SJSA1 (cell line): ENCODE measurements at places on chromosomes 6 and 20. TPM values are rescaled to one million over a fixed set of nuclear protein-coding genes. Genes with fewer than 3 reads are reported as not detected.
A peak's percentile ranks its signal among the peaks of the same experiment; 100 is the strongest.

The SLC12A5 gene
- not detected in 2 replicates for total RNA-seq

DNA sequence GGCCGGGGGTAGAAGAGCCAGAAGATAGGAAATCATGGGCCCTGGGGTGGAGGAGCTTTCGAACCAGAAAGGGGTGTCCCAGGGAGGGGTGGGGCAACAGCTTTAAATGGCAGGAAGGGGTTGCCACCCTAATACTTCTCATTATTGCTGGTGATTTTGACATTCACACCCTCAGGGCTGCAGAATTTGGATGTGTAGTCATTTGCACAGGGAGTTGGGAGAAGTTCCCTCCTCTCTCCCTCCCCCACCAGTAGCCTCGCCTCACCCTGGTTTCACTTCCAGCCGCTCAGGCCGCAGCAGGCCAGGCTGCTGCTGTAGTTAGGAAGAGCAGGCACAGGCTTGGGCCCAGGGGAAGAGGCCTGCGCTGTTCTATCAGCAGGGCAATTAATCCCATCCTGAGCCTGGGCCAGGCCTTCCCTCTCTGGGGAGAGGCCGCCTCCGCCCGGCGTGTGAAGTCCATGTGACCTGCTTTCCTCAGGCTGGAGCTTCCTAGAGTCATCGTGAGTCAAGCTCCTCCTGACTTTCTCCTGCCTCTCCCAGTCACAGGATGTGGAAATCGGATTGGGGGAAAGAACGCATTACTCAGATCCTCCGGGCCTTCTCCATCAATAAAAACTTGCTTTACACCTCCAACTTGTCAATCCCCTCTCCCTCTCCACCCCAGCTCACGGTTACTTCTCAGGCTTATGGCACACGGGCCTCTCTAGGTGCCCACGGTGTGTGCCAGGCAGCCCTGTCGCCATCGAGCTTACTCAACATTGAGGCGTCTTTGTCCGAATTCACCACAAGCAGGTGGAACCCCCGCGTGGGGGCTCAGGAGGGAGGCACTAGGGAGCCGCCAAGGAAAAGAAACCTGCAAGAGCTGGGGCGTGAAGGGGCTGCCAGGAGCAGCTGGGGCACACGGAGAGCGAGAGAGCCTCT is 7.8 kb downstream of the ADTRP start:
- peak; percentile 94 for DNase-seq

DNA sequence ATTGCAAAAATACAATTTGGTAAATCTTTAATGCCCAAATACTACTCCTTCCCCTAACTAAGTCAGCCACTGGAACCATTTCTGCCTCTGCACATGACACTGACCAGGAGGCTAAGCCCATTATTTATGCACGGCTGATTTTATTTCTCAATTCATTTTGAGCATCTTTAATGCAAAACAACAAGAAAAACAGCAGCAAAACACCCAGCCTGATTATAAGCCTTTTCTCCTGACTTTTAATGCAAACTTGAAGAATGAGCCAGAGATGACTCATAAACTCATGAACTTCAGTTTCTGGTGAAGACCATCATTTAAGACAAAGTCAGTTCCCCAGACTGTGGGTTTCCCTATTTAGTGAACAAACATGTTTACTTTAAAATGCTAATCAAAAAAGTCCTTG is 51.6 kb downstream of the CYP24A1 start:
- DNase-seq, result peak; percentile 26

DNA sequence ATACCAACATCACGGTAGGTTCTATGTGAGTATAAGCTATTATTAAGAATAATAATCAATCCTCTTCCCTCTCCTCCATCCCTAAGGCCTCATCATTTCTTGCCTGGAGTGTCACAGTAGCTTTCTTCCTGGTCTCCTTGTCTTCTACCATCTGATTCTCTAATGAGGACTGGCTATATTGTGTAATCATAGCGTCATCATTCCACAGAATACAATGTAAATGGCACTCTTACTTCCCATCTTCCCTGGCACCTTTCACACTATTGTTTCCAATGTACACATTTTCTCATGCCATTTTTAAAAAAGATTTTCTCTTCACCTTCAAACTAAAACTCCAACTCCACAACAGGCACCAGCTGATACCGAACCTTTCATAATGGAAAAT is 2.2 kb upstream of the BTN3A2 start:
- no peak for DNase-seq

GRCh38 chr6:6646384-6646783 is 57.9 kb downstream of the LY86 start:
- DNase-seq, result no peak

DNA sequence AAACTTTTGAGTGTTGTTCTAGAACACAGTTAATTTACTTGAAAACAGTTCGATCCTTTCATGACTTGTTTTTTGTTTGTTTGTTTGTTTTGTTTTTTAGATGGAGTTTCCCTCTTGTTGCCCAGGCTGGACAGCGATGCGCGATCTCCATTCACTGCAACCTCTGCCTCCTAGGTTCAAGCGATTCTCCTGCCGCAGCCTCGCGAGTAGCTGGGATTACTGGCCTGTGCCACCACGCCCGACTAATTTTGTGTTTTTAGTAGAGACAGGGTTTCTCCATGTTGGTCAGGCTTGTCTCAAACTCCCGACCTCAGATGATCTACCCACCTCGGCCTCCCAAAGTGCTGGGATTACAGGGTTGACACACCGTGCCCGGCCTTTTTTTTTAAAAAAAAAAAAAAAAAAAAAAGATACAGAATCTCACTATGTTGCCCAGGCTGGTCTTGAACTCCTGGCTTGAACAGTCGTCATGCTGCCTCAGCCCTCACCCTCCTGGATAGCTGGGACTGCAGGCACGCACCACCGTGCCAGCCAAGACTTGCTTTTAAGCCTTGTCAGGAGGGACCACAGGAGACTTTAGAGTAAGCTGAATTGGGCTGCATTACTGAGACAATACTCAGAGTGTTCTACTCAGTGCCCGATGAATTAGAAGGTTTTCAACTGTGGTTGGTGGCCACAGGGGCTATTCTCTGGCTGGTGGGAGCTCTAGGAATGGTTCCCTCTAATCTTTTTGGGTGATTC is 76.7 kb upstream of the SLC22A16 start:
- peak; percentile 16 for DNase-seq

GRCh38 chr6:35673755-35674154 is 15.0 kb downstream of the FKBP5 start:
- DNase-seq, result no peak

DNA sequence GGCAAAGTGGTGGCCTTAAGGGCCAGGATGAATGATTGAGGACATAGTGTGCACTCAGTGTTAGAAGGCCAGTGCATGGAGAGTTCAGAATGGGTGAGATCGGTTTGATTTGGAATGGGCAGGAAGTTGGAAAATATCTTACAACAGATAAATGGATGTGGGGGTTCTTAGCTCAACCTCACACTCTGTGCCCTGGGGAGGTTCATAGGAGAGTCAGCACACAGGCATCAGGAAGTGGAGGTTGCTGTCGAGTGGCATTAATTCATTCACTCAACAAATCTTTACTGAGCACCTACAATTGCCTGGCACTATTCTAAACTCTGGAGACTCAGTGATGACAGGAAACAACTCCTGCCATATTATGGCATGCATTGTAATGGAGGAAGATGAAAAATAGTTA is 313.7 kb upstream of the SUPT3H start:
- DNase-seq, result no peak
